Hematopoietic multipotent progenitor cell treated with erythropoietin and hydrocortisone succinate and interleukin-3 and kit ligand, for 17 days (in vitro differentiated cells): ENCODE measurements at places on chromosomes 7 and 10.

DNA sequence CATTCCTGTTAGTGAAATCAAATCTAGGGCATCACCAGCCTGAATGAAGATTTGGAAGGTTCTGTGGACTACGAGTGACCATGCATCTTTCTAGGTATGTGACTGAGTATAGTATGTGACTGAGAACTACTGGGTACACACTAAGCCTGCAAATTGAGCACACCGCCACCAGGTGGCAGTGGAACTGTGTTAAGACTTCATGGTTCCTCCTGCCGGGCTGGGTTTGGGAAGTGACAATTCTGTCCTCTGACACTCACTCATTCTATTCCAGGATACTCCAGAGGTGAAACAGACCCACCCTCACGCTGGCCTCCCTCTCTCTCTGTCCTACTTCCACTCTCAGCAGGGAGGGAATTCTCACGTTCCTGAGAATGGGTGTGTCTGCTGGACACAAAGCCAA, 84.0 kb upstream of the TMEM248 start:
- peak; percentile 77 for DNase-seq

- no peak for DNase-seq
These were observed 43.8 kb downstream of the SP8 start for GRCh38 chr7:20742913-20743312.

DNA sequence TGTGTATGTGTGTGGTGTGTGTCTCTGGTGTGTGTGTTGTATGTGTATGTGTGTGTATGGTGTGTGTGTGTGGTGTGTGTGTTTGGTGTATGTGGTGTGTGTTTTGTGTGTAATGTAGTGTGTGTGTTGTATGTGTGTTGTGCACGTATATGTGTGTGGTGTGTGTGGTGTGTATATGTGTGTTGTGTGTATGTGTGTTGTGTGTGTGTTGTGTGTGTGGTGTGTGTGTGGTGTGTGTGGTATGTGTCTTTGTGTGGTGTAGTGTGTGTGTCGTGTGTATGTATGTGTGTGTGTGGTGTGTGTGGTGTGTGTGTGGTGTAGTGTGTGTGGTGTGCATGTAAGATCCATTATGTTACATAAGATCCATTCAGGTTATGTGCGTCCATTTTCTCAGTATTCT, 21.9 kb upstream of the VIPR2 start:
- DNase-seq: no peak

DNA sequence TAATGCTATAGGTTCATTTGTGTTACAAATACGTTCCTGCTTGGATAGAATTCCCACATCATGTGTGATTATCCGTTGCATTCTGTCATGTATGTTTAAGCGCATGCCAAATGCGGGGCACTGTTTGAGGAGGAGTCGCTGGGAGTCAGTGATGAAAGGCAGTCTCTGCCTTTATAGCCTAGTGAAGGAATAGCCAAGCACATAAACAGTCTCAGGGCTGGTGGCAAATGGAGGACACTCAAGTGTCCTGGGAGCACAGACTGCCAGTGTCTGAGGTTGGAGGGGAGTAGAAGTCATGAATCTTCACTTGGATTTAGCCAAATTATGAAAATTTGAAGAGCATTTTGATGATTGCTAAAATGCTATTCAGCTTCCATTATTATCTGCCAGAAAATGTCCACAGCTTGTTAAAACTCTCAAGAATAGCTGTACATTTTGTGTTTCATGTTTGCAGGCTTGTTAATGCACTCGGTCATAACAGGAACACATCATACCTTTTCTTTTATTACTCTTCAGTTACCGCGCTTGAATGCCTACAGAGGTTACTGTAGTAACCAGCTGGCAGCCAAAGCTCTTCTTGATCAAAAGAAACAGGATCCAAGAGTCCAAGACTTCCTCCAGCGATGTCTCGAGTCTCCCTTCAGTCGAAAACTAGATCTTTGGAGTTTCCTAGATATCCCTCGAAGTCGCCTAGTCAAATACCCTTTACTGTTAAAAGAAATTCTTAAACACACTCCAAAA, 41.6 kb downstream of the NET1 start:
- no peak for DNase-seq

DNA sequence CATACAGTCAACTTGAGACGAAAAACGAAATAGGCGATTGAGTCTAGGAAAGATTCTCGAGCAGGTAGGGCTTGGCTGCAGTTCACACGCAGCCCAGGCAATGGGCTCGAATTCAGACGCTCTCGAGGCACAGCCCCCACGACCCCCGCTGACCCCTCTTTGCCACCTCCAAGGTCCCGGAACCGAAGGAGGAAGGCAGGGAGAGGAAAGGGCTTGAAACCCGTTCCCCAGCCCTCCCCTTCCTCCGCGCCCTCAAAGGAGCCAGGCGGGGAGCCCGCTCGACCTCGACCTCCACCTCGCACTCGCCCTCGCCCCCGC, 441 bp downstream of the CCDC186 start:
- no peak for DNase-seq

DNA sequence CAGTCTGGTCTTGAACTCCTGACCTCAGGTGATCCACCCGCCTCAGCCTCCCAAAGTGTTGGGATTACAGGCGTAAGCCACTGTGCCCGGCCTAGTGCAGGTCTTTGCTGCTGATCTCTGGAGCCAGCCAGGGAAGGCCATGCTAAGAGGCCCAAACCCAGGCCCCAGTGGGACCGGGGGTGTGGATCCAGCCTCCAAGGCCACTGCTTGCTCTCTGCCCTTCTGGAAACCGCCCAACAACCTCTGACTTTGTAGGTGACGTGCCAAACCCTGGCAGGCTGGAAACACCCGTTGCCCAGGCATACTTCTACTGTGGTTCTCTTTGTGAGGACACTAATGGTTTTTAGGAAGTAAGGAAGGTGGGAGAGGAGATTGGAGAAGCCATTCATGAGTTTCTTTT, 83.5 kb upstream of the GNA12 start:
- no peak for DNase-seq

DNA sequence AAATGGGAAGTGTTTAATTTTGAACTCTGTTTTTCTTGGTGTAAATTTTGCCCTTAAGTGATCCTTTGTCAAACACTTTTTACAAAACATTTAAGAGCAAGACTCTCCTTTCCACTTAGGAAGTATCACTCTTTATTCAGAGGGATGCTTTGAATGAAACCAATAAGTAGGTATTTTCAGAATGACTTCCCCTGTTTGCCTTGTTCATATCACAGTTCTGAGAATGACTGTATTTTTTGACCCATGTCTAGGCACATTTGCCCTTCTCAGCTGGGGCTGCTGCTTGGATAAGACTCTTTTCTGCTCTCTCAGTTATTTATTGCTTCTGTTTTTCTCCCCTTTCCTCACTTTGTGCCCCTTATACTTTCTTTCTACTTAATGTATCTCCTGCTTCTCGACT, 98.2 kb downstream of the CCNY start:
- DNase-seq: no peak
